ENCODE measurements at places on chromosomes 7 and 10. TPM values are rescaled to one million over a fixed set of nuclear protein-coding genes. Genes with fewer than 3 reads are reported as not detected.

Gene SGMS1
- 23.2 TPM for polyA plus RNA-seq

Gene CPA2
- not detected for polyA plus RNA-seq

Gene PRLHR
- not detected for polyA plus RNA-seq

Gene ANXA8L1
- 95.8 TPM for polyA plus RNA-seq

Gene ANKRD22
- polyA plus RNA-seq, result 0.53 TPM

Gene PPP1R3A
- polyA plus RNA-seq, result not detected

Gene PRSS1
- polyA plus RNA-seq, result not detected

Gene EPDR1
- 109 TPM for polyA plus RNA-seq

Gene CALU
- polyA plus RNA-seq, result 198 TPM

Gene CPED1
- not detected for polyA plus RNA-seq

Gene TDRD1
- not detected for polyA plus RNA-seq

Gene AEBP1
- not detected for polyA plus RNA-seq

Gene HOXA3
- polyA plus RNA-seq, result 5.8 TPM

Gene PON1
- polyA plus RNA-seq, result 1.8 TPM

Gene ADAP1
- polyA plus RNA-seq, result 1.1 TPM

Gene CD36
- polyA plus RNA-seq, result 0.13 TPM

Measured in A549 (cell line).